ENCODE measurements at places on chromosomes 3 and 15.

- DNase-seq, result no peak
Observed at GRCh38 chr3:125148016-125148812, 64.3 kb downstream of the SLC12A8 start.

DNA sequence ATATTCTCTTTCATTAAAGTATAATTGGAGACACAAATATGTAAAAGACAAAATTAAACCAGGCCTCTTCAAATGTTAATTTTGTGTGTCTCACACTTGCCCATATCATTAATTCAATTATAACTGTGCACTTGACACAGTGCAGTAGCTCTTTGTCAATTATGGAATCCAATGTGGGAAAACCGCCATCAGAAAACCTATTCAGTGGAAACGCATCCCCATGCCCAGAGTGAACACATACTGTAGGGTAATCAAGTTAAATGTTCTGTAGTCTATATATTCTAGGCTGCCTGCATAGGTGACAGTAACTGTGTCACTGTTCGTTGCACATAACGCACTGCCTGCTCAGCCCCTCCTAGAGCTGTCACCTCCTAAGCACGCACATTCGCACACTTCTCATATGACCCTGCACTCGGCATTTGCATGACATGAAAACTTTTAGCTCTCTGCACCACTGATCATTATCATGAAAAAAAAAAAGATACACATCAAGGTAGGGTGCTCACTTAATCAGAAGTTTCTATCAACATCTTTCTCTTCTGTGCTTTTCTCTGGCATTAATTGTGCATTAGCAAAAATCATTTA, 63.2 kb downstream of the MEIS2 start:
- no peak for DNase-seq

DNA sequence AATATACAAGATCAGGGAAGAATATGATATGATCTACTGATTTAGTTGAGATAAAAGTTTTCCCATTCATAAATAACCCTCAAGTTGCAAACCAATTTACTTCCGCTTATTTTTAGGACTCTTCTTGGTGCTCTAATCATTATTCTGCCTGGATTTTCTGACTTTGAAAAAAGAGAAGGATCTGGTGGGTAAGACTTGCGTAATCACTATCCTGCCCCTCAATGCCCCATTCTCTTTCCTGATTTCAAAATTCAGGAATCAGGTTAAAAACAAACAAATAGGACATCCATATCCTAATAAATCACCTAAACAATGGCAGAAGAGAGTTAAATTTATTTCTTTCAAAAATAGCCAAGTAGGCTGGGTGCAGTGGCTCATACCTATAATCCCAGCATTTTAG, 127.5 kb downstream of the CLASP2 start:
- DNase-seq, result no peak

- DNase-seq, result no peak
Observed at GRCh38 chr3:100067589-100067988, 46.7 kb downstream of the FILIP1L start.

DNA sequence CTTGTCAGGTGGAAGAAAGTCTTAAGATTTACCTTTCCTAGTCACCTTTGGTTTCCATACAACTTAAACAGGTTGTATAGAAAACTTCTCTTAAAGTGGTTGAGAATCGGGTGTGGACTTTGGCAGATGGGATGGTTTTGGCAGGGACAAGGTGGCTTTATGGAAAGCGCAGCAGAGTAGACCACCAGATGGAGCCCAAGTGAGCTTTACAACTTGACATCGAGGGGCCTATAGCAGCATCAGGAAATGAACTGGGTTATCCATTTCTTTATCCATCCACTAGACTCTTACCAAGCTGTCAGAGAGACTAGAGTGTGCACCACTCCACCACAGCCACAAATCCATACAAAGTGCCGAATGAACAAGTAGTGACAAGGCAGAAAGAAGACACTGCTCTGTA, 85.3 kb upstream of the MBNL1 start:
- DNase-seq, result no peak

DNA sequence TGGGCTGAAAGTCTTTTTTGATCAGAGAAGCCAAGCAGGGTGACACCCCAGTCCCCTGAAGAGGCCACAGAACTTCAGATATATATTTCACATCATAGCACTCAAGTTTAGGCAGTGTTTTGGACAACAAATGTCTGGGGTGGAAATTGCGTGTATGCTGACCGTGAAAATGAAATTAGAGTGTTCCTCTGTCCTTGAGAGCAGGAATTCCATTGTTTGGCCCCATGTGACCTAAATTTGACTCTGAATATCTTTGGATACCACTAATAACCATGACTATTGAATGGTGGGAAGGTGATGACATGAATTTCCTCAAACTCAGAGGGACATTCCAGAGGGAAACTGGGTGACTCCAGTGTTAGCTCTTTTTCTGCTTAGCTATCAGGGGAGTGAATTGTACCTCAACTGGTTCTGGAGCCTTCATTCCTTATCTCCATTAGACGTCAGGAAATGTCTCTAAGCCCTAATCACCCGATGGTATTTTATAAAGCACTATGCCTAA, 263.5 kb upstream of the RASGRP1 start:
- no peak for DNase-seq

- no peak for DNase-seq
Observed at GRCh38 chr3:149655826-149656574, 1.8 kb downstream of the WWTR1 start.
